Activated CD4-positive, alpha-beta T cell treated with anti-CD3 and anti-CD28 coated beads for 24 hours (primary cell): ENCODE measurements at places on chromosomes 13 and 19.

- DNase-seq = no peak
Observed at GRCh38 chr19:18477042-18477779, 39.3 kb upstream of the ISYNA1 start.

- DNase-seq = no peak
Observed at GRCh38 chr19:35738021-35738886, 4.0 kb downstream of the IGFLR1 start.

DNA sequence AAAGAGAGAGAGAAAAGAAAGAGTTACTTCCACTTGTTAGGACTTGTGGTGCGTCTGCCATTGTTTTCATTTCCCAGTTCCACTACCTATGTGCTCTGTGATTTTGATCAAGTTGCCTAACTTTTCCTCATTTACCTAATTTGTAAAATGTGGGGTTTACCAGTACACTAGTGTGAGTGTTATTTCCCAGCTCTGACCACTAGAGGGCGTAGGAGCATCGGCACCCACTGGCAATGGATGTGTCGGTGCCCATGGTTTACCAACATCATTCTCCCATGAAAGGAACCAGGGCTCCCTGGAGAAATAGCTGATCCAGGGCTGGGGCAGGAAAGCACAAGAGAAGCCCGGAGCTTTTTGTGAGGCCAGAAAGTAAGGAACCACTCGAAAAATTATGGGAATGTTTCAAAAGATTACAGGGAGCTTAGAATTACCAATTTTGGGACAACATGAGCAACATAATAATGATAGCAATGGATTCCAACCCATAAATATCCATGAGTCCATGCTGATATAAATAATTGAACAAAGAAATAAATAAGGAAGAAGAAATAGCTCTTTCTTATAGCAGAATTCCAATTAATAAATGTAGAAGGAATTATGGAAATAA lies 15.1 kb upstream of the CEACAM4 start:
- DNase-seq = peak; percentile 55

- DNase-seq = no peak
Observed at GRCh38 chr19:13808856-13809255, 13.6 kb downstream of the ZSWIM4 start.

DNA sequence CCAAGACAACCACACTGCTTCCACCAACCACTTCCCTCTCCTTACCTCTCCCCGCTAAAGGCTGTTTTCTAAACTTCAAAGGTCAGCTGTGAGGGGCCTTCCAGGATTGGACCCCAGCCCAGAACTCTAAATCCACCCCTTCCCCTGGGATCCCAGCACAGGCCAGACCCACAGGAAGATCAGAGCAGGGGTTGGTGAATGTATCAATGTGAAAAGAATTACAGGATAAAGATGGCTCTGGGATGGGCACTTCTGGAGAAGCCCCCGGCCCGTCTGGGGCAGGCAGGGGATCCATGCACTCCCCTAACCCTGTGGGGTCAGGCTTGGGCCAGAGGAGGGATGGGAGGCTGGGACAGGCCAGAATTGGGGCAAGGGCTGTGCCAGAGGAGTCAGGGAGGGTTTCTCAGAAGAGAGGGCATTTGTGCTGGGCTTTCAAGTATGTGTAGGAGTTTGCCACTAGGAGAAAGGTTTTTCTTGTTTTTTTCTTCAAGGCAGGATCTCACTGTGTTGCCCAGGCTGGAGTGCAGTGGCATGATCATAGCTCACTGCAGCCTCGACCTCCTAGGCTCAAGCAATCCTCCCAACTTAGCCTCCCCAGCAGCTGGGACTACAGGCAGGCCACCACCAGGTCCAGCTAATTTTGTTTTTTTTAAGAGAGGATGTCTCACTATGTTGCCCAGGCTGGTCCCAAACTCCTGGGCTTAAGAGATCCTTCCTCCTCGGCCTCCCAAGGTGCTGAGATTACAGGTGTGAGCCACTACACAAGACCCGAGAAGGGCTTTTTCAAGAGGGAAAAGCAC lies 1.0 kb upstream of the MEF2B start:
- DNase-seq = no peak

DNA sequence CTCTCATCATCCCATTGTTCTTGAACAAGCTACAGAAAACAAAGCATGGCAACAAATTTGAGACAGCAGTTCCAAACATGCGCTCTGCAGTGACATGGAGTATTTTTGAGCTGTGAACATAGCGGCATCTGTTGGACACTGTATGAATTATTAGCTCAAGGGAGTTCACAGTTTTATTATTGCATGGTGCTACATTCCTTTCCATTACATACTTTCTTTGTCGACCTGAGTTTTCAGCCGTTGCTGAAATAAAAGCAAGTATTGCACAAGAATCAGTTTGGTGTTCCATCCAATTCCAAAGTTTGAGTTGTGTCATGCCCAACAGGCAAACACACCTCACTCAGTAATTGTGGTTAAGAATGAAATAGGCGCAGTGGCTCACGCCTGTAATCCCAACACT lies 30.1 kb upstream of the METTL21C start:
- no peak for DNase-seq

GRCh38 chr19:30135797-30136196 lies 193.8 kb downstream of the URI1 start:
- no peak for DNase-seq

- DNase-seq = peak; percentile 49
Observed at GRCh38 chr13:19864746-19865309, 1.4 kb upstream of the ZMYM5 start.

- no peak for DNase-seq
Observed at GRCh38 chr19:47309608-47310007, at the start of gene C5AR1. TSS of gene C5AR1 (plus strand) at chr19:47309861. CDS start at chr19:47309896, 35 bp downstream.

GRCh38 chr13:40185414-40185813 lies 481.0 kb downstream of the FOXO1 start:
- DNase-seq = no peak

GRCh38 chr19:47445937-47446402 lies 25.7 kb downstream of the SLC8A2 start:
- DNase-seq = peak; percentile 33

- no peak for DNase-seq
Observed at GRCh38 chr19:29574510-29574909, 31.6 kb upstream of the POP4 start.

DNA sequence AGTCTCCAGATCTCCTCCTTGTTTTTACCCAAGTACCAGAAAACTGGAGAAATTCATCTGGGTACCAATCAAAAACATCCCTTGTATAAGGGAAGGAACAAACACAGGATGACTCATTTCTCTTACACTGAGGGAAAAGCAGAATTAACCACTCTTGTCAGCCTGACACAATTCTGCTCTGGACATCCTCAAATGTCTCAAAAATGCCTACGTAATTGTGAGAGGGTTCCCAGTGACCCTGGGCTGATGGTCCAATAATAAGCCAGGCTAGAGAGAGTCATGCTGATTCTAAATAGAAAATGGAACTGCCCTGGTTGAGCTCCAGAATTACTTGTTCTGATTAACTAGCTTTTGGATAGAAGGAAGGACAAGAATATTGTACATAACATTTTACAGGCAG lies 14.5 kb downstream of the ZNF708 start:
- no peak for DNase-seq

DNA sequence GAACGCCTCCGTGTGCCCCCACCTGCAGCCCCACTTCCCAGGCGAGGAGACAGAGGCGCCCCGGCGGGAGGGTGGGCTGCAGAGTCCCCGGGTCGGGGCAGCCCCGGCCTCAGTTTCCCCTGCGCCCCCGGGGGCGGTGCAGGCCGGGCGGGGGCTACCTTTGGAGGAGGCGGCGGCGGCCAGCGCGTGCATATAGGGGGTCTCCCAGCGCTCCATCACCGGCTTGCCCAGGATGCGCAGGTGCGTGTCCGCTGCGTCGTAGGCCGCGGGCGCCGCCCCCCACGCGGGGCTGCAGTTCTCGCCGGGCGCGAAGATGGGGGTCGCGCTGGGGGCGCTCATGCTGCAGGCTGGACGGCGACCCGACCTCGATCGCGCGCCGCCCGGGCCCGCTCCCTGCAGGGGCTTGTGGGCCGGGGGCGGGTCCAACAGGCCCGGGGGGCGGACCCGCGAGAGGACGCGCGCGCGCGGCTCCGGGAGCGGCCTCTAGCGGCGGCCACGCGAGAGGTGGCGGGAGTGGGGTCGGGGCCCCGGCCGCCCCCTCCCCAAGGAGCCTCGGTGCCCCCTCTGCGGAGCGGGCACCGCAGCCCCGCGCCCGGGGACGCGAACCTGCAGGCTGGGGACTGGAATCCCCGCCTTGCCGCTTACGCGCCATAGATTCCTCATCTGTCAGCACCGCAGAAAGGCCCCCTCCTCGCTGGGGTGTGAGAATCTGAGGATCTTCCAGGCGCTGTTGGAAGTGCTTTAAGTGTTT lies at the start of gene GAMT:
TSS of gene GAMT (minus strand) at position 405 of the 751 bp plus-strand sequence. CDS start at position 339, 66 bp downstream.
- peak; percentile 39 for DNase-seq

GRCh38 chr13:44785401-44785800 lies 203.9 kb downstream of the NUFIP1 start:
- DNase-seq = no peak

DNA sequence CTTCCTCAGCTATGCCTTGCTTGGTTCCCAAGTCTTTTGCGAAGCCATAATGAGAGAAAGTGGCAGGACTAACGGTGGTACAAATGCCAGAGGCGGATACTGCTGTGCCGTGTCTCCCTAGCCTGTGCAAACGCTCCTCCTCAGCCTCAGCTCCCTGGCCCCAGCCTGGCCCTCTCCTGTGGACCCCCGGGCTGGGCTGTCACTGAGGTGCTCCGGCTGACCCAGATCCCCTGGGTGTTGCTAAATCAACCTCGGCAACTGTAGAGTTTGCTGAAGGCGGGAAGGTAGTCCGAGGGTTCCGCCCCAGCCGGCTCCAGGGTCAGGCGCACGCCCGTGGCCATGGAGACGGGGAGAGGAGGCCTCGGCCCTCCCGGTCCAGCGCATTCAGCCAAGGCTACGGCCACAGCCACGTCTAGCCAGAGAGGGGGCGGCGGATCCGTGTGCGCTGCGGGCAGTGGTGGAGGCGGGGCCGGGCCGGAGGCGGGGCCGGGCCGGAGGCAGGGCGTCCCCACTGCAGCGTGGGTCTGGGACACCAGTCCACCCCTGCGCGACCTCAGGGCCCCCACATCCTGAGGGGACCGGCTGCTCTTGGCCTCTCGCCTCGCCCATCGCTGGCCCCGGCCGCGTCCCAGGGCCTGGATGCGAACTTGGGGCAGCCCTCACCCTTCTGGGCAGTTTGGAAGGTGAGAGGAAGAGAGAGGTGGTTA lies 16.4 kb upstream of the ZNF492 start:
- DNase-seq = no peak

DNA sequence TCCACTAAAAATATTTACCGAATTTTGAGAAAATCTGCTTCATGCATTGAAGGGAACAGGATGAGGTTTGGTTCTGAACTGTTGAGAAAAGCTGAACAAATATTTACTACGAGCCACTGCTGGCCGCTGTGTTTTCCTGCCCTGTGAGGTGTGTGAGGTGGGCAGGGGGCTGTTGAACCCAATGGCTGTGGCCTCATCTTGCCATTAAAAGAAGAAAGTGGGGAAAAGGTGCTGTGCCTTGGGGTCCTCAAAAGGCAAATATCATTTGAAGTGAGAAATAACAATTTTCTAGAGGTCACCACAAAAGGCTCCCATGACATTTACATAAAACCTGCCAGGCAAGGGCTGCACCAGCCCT lies 44.7 kb downstream of the KLF2 start:
- no peak for DNase-seq

DNA sequence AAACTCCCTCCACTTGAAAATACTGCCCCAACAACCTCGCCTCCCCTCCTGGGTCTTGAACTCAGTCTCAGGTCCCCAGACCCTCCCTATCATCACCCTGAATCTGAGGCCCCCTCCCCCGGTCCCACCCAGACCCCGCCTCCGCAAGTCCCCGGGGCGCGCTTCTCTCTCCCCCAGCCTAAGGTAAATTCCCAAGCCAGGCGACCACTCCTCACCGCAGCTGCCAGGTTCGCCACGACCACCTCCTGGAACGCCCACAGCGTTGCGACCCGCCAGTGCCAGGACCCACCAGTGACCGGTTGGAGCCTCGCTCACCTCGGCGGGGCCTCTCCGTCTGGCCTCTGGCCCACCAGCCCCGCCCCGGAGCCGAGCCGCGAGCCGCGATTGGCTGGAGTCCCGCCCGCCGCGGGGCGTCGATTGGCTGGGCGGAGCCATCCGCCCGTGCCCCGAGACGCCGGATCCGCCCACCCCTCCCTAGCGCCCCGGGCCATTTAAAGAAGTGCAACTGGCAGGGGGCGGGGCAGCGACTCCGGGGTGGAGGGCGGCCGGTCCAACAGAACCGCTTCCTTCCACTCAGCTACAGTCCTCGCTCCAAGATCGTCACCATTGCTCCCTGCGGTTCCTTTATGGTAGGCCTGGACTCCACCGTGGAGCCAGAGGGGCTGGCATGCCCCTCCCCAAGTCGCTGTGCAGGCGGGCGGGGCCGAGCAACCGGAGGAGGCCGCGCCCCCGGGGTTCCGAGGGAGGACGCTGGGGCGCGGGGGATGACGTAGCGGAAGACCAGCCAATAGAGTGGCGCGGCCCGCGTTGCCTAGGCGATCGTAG lies at the start of gene SERTAD3:
TSS of gene SERTAD3 (minus strand) at position 336 of the 825 bp plus-strand sequence. CDS start 2,255 bp downstream, outside the sequence.
- peak; percentile 95 for DNase-seq
